ENCODE measurements at places on chromosomes 7 and 10.

- no peak for DNase-seq
These were observed 234.3 kb upstream of the PHF14 start for GRCh38 chr7:10739401-10739800.

- no peak for DNase-seq
These were observed 52.8 kb downstream of the HHEX start for GRCh38 chr10:92742331-92743228.

DNA sequence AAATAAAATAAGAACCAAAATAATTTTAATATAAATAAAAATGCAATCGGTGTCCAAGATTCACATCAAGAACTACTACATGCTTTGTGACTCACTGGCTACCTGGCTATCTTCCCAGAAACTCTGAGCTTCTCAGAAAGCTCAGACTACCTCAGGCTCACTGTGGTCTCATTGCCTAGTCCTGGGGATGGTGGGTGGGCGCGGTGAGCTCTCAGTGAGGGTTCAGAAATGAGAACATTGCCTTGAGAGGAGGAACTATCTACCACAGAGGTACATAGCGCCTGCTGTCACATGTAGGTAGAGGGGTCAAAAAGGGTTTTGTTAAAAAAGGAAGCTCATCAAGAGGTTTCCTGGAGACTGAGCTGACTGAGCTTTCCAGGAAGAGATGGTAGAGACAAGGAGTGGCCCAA is 108.0 kb downstream of the WDFY4 start:
- DNase-seq = no peak

DNA sequence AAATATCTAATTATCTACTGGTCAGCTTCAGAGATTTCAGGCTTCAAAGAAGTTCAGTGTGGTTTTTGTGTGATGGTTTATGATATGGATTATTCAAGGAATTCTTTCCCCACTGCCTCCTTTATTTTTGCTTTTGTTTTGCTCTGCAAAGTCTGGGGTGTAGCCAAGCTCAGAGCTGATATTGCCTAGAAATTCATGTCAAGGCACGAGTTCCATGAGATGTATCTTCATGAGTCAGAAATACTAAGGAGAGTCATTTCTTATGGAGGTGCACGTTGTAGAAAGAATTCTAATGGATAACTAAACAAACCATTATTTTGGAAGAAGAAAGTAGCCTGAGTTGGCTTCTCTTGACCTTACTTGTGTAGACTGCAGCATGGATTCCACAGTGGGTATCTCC is 37.4 kb downstream of the VIM start:
- no peak for DNase-seq

DNA sequence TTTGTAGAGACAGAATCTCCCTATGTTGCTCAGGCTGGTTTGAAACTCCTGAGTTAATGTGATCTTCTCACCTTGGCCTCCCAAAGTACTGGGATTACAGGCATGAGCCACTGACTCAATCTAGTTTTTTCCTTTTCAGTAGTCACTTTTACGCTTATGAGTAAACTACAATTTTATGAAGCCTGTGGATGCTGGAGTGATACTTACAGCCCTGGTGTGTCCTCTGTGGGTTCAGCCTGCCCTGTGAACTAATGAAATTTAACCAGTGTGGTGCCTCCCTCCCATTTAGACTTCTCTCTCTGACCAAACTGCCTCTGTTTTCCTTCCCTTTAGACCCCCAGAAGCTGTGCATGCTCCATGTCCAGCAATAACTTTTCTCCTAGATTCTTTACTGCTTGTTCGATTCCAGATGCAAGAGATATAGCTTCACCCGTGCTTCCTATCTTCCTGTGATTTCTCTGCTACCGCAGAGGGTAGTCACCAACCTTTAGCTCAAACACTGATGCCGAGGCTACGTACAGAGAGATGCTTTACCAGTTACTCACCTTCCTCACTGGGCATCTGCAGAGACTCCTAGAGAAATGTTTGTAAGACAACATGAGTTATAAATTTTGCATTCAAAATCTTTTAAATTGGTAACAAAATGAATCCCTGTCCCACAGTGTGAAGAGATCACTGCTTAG is 90.8 kb downstream of the KIAA1217 start:
- DNase-seq = no peak

All from stimulated activated CD4-positive, alpha-beta T cell treated with anti-CD3 and anti-CD28 coated beads, TNF-alpha, amount 100 ng/mL, for 4 hours (primary cell).